A549 treated with ZK216348 at 1 μM for 4 hours (cell line): ENCODE measurements at places on chromosomes 11 and 22. TPM values are rescaled to one million over a fixed set of nuclear protein-coding genes. Genes with fewer than 3 reads are reported as not detected.

APOA5 gene
- total RNA-seq, result not detected in 5 replicates

NNMT gene
- 269 to 383 TPM (median 352 TPM) in 5 replicates for total RNA-seq

FAM180B gene
- 0.33 TPM in 1 of 5 replicates, not detected in the others for total RNA-seq

FCHSD2 gene
- 8.7 to 11.9 TPM (median 9.0 TPM) in 5 replicates for total RNA-seq

CDC42BPG gene
- total RNA-seq, result 0.83 to 2.2 TPM (median 1.7 TPM) in 5 replicates

CHRDL2 gene
- 2.2 to 6.3 TPM (median 4.6 TPM) in 5 replicates for total RNA-seq

FOLR2 gene
- not detected in 5 replicates for total RNA-seq

RGL4 gene
- not detected in 5 replicates for total RNA-seq

ASPHD2 gene
- 0.75 to 1.5 TPM (median 1.2 TPM) in 5 replicates for total RNA-seq

NRIP3 gene
- total RNA-seq, result 0.81 to 1.1 TPM (median 0.98 TPM) in 5 replicates

OR5AL1 gene
- not detected in 5 replicates for total RNA-seq

BEST1 gene
- total RNA-seq, result 1.0 to 5.0 TPM (median 1.5 TPM) in 5 replicates

P2RY2 gene
- 7.2 to 15.2 TPM (median 12.8 TPM) in 5 replicates for total RNA-seq

DPAGT1 gene
- 37.5 to 45.6 TPM (median 44.9 TPM) in 5 replicates for total RNA-seq

OR8A1 gene
- not detected in 5 replicates for total RNA-seq

PIWIL4 gene
- 0.17 to 0.78 TPM (median 0.30 TPM) in 5 replicates for total RNA-seq

OR52I1 gene
- total RNA-seq, result not detected in 5 replicates

NAA40 gene
- 11.9 to 17.9 TPM (median 15.4 TPM) in 5 replicates for total RNA-seq

DSCAML1 gene
- total RNA-seq, result 0.14 to 0.66 TPM (median 0.27 TPM) in 5 replicates

WNT11 gene
- 0.75 to 2.1 TPM (median 1.5 TPM) in 5 replicates for total RNA-seq

BDNF gene
- 6.7 to 10.1 TPM (median 8.4 TPM) in 5 replicates for total RNA-seq

GAL3ST3 gene
- total RNA-seq, result not detected in 5 replicates

CCDC89 gene
- not detected in 5 replicates for total RNA-seq

PARVA gene
- total RNA-seq, result 21.9 to 26.5 TPM (median 25.4 TPM) in 5 replicates

SLC5A4 gene
- not detected in 5 replicates for total RNA-seq

BSX gene
- total RNA-seq, result not detected in 5 replicates

CRYAB gene
- total RNA-seq, result 6.4 to 15.9 TPM (median 9.5 TPM) in 5 replicates

SLC37A2 gene
- total RNA-seq, result 0.06 to 0.14 TPM (median 0.08 TPM) in 4 of 5 replicates, not detected in the other

FGF19 gene
- 0.09 to 0.14 TPM (median 0.10 TPM) in 4 of 5 replicates, not detected in the other for total RNA-seq

PLET1 gene
- not detected in 5 replicates for total RNA-seq

TEX12 gene
- total RNA-seq, result not detected in 5 replicates

OOSP3 gene
- total RNA-seq, result not detected in 5 replicates

CTSW gene
- 0.20 TPM in 1 of 5 replicates, not detected in the others for total RNA-seq

IFITM5 gene
- total RNA-seq, result not detected in 5 replicates

IFITM10 gene
- total RNA-seq, result 0.71 to 1.6 TPM (median 0.99 TPM) in 5 replicates

ALDH3B1 gene
- 91.9 to 140 TPM (median 128 TPM) in 5 replicates for total RNA-seq

DNAJB7 gene
- not detected in 5 replicates for total RNA-seq

SMDT1 gene
- 30.2 to 42.0 TPM (median 38.1 TPM) in 5 replicates for total RNA-seq

ZNF280A gene
- 3.0 to 4.3 TPM (median 3.3 TPM) in 5 replicates for total RNA-seq

CFAP300 gene
- total RNA-seq, result 5.2 to 7.4 TPM (median 6.2 TPM) in 5 replicates

OR51E2 gene
- not detected in 5 replicates for total RNA-seq

PDGFD gene
- total RNA-seq, result 5.7 to 8.9 TPM (median 7.5 TPM) in 5 replicates
